ENCODE measurements at places on chromosomes 5 and 9. TPM values are rescaled to one million over a fixed set of nuclear protein-coding genes. Genes with fewer than 3 reads are reported as not detected.

GRCh38 chr5:123278284-123278683 is 144.9 kb downstream of the CEP120 start:
- DNase-seq = no peak

The SPINK5 gene
- not detected for total RNA-seq

- DNase-seq = no peak
Measured at GRCh38 chr5:139049780-139050179, 148.4 kb downstream of the SIL1 start.

DNA sequence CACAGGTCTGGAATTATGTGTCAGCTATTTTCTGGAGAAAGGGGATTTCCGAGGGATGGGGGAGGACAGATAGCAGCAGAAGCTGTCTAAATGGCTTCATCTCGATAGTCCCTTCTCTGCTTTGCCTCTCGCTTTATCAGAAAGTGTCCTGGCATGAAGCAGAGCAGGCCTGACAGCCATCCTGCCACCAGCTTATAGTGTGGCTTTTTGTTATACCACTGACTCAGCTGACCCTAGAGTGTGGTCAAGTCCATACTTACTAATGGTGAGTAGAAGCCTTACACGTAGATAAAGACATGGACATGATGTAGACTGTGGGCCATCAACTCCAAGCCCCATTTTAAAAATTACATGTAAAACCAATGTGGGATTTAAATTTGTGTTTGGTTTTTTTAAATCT is 50.0 kb downstream of the RCL1 start:
- DNase-seq = peak; percentile 60

GRCh38 chr9:3413984-3414383 is 111.8 kb downstream of the RFX3 start:
- DNase-seq = no peak

GRCh38 chr5:63878788-63879187 is 83.5 kb downstream of the HTR1A start:
- DNase-seq = no peak

- peak; percentile 23 for DNase-seq
Measured at GRCh38 chr5:157484768-157485167, 24.8 kb downstream of the NIPAL4 start.

The GLDC gene
- total RNA-seq = 0.83 TPM

DNA sequence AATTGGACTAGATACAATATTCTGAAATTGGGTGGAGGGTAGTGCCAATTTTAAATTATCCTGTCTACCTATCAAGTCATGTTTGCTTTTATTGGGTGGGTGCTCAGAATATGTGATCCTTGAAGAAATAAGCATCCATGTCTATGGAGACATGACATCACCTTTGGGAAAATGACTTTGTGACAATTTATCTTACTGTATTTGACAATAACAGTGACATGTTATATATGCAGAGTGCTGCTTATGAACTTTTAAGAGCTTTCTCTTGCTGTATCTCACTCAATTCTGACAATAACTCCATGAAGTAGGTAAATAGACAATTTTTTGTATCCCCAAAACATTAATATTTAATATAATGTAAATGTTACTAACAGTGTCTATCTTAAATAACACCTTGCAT is 15.1 kb upstream of the ACTBL2 start:
- DNase-seq = no peak

The NUTM2F gene
- not detected for total RNA-seq

GRCh38 chr5:103340717-103341388 is 82.3 kb downstream of the MACIR start:
- DNase-seq = peak; percentile 11

- DNase-seq = no peak
Measured at GRCh38 chr5:169413416-169413815, 112.5 kb upstream of the SLIT3 start.

The MAML1 gene
- total RNA-seq = 4.7 TPM

- no peak for DNase-seq
Measured at GRCh38 chr5:4980201-4980600, 159.9 kb upstream of the ADAMTS16 start.

DNA sequence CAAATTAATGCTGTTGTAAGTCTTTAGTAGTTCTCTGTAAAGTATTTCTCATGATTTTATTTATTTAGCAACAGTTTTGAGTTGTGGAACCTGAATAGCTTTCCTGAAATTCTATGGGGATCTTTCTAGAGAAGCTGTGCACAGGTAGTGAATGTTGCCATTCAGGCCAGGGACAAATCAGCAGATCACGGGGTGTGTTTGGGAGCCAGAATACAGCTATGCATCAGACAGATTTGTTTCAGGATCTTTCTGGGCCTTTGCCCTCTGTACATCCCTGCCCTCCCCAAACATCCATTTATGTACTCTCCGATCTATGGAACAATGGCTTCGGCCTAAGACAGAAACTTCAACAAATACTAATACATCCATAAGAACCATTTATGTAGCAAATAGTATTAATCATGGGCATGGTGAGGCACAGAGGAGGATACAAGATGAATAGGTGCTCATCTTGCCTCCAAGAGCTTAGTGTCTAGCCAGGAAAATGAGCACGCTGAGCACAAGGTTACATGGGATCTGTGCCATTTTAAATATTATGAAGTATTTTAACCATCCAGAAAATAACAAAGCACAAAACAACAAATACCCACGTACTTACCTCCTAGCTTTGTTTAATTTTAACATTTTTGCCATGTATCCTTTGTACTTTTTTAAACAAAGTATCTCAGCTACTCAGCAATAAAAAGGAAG is 13.1 kb downstream of the ARHGEF37 start:
- no peak for DNase-seq

DNA sequence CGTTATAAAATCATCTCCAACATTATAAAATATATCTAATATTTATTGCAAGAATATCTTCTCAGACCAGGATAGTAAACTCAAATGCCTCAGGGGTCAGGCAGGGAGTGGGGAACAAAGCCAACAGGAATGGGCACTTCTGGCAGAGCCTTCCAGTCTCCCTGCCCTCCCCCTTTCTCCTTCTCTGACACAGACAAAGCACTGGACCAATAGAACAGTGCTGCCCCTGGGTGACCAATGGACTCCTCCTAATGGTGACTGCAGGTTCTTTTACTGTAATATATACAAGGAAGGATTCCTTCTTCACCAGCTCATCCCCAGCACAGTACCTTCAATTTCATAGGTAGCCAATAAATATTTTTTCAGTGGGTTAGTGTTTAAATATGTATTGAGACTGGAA is 31.1 kb upstream of the MAMDC2 start:
- no peak for DNase-seq

The PCDHB11 gene
- total RNA-seq = under 0.01 TPM

GRCh38 chr9:2345013-2345412 is 276.6 kb upstream of the VLDLR start:
- no peak for DNase-seq

DNA sequence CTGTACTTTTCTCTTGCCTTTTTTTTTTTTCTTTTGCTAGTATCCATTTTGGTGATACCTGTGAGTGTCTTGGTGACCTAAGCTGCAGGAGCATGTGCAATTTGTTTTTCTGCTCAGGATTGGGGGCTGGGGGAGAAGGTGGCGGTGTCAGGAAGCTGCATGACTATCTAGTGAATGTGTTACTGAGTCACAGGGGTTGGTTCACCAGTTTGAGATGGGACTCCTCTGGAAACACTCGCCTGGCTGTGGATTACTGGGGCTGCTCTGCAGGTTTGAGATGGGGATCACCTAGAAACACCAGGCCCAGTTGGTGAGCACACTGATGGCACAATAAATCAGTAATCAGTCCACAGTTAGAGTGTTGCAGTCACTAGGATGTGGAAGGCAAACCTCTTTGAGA is 447.9 kb downstream of the SPATA31D1 start:
- peak; percentile 41 for DNase-seq

DNA sequence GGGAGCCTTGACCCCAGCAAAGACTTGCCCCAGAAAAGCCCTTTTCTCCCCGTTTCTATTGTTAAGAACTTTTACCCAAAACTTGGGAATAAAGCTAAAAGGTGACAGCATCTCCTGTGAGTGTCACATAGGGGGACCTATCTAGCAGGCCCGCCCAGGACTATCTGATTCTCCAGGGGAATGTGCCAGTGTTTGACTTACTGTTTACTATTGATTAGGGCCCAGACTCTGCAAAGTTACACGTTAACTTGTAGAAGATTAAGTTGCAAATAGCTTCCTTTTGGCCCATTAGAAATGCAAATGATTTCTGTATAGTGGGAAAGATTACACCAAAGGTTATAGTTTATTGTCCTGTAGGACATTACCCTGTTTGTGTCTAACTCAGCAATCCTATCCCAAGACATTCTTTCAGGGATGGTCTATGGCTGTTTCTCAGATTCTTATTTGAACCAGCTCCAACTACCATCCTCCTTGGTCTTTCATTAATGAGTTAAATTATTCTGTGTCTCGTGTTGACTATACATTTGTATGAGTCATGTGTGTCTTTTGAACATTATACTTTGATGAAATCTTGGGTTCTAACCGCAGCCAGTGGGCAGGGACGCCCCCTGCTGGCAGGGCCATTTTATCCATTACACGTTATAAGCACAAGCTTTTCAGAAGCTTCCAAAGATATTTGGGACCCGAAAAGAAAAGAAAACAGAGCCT is 60.7 kb downstream of the HRH2 start:
- no peak for DNase-seq

The FRMPD1 gene
- not detected for total RNA-seq

GRCh38 chr5:167284222-167284890 is 1007.1 kb upstream of the WWC1 start:
- peak; percentile 70 for DNase-seq
